ENCODE measurements at places on chromosomes 5 and 9.

- no peak for DNase-seq
Measured at GRCh38 chr5:17305964-17306725, 88.7 kb downstream of the BASP1 start.

- no peak for DNase-seq
Measured at GRCh38 chr9:138074516-138074915, 196.9 kb downstream of the CACNA1B start.

DNA sequence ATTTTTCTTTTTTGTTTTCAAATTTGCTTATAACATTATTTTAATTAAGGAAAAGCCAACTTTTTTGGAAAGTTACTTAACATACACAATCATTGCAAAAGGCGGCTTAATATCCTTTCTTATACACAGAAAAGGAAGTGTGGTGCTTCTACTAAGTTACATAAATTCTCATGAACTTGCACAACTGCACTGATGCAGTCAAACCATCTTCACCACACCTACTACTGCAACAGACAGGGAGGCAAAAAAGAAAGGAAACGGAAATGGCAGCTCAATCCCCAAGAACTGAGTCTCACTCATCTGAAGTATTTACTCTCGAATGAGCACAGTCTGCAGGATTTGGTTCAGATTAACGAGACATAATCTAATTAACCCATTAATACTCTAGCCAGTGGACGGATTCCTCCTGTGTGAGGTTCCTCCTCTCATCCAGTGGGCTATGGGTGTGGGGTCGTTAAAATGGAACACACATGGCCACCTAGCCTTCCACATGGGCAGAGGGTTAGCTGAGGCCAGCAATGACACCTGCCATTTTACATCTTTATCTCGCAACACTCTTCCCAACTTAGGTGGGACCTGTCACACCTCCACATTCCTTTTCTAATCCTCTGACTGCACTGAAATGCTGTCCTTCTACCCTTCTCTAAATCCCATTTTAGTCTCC, 30.0 kb downstream of the GOLM1 start:
- DNase-seq, result no peak

DNA sequence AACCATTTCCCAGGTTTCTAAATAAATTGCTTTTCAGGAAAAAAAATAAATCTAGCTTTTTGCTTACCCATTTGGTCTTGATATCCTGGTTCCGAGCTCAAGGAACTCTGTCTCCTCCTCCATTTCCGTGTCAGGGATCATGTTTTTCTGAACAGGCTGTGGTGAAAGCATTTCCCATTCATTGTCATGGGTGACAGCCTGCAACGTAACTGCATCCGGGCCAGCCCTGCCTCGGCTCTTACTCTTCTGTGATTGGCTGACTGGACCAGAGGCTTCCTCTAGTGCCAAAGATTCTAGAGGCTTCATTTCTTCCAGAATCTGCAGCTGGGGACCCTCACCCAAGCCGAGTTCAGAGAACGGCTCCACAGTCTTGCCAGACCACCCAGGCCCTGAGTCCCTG, 61.0 kb upstream of the PCA3 start:
- DNase-seq, result peak; percentile 34

GRCh38 chr9:137195525-137196220, 4.9 kb downstream of the TPRN start:
- DNase-seq, result no peak

Data from left ventricle myocardium superior (tissue), 1 donor.